ENCODE measurements at places on chromosomes 4 and X. TPM values are rescaled to one million over a fixed set of nuclear protein-coding genes. Genes with fewer than 3 reads are reported as not detected.

DNA sequence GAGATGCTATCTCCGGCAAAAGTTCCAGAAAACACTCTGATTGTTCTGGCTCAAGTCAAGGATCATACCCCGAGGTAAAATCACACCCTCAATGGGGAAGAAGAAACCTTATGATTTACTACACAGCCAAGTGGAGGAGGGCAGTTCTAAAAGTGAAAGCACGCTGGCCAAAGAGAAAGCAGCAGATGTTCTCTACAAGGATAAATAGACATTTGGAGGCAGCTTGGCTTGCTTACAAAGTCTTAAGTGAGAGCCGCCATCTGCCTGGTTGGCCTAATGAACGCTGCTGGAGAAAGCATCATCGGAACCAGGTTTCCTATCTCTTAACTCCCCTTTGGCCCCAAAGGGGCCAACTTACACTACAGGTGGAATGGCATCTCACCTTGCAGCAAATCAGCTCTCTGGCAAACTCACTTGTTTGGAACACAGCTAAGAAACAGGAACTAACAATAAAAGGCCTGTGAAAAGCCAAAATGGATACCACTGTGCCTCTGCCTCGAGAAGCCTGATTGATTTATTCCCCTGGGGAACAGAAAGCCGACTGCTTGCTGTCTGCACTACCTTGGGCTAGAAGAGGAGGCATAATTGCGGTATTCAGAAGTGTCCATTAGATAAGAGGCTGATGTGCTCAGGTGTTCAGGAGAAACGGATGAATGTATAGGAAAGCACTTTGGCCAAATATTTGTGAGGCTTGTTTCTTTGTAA is 22.8 kb downstream of the FRAS1 start:
- H3K27me3 ChIP-seq, result no peaks in the 10 kb centered on the region
- H3K4me3 ChIP-seq, result no peak overlapping the region
- H3K36me3 ChIP-seq, result no peaks in the 10 kb centered on the region

DNA sequence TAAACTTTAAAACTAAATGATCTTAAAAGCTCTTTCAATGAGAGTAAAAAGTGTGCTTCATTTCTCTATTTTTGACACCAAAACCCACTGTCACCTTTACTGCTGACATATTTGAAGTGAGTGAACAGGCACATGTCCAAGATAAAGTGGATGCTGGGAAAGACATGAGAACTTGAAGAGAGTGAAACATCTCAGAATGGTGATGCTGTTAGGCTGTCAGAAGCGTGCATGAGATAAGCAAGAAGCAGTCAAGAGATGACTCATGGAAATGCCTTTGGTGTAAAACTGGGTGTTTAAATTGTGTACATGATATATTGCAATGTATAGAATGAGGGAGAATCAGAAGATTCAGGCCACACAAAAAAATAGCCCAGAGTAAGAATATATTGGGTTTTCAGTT is 21.8 kb upstream of the GBA3 start:
- no peak overlapping the region for H3K27ac ChIP-seq
- no peak overlapping the region for H3K4me3 ChIP-seq
- DNase-seq, result no peak
- H3K27me3 ChIP-seq, result no peaks in the 10 kb centered on the region

DNA sequence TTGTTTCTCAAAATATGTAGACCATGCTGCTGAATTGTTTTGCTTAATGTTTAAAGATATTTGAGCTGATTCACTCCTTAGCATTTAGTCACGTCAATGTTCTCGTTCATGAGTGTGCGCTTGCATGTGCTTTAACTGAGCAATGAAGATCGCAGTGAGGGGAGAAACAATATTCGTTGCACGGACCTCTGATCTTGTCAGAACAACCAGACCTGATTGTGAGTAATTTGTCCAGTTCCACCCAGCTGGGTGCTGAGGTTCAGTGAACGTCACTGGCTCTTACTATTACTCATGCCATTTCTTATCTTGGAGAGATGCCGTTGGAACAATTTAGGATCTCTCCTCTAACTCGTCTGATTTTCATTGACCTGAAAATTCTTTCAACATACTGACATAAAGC is 15.0 kb upstream of the PRKX start:
- no peak overlapping the region for H3K4me3 ChIP-seq
- H3K27ac ChIP-seq, result no peak overlapping the region
- no peaks in the 10 kb centered on the region for H3K4me1 ChIP-seq
- no peaks in the 10 kb centered on the region for H3K36me3 ChIP-seq
- DNase-seq, result no peak

Gene F8
- 2.9 TPM for total RNA-seq

DNA sequence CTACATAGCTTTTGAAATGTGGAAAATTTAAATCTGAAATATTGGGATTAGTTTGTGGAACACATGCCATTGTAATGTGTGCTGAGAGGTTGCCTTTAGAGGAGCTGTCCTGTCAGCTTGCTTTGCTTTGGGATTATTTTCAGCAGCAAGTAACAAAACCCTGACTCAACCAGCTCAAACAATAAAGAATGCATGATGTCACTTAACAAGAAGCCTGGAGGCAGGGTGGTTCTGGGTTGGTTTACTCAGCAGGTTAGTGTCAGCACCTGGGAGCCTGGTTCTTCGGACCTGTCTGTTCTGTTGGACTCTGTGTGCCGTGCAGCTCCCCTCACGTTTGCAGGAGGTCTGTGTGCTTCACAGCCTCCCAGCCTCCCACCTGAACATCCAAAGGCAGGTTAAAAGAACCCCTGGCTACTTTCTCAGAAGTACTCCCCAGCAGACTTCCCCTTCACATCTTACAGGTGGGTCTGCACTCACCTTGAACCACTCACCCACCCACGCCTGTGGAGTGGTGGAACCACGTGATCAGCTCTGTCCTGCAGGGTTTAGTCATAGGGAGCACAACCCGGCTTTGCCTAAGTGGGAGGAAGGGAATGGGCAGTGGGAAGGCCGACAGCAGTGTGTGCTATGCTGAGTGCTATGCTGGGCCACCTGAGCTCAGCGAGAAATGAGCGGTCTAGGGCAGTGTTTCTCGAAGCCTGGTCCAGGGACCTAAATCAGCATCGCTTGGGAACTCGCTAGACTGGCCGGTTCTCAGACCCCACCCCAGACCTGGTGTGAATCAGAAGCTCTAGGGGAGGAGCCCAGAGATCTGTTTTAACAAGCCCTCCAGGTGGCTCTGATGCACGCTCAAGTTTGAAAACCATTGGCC is 20.4 kb downstream of the TMEM131L start:
- H3K27me3 ChIP-seq, result no peaks in the 10 kb centered on the region
- peak overlapping the region; percentile 83 for H3K27ac ChIP-seq
- no peak for DNase-seq
- H3K4me3 ChIP-seq, result no peak overlapping the region
- H3K4me1 ChIP-seq, result peaks cover 79% of the 10 kb centered on the region
- no peaks in the 10 kb centered on the region for H3K36me3 ChIP-seq

Data from esophagus squamous epithelium (tissue), 5 donors.